ENCODE measurements at places on chromosomes 2 and 18. TPM values are rescaled to one million over a fixed set of nuclear protein-coding genes. Genes with fewer than 3 reads are reported as not detected.

- no peaks in the 10 kb centered on the region for H3K27me3 ChIP-seq
- H3K36me3 ChIP-seq, result peaks cover 4% of the 10 kb centered on the region
- no peak overlapping the region for H3K27ac ChIP-seq
- peaks cover 13% of the 10 kb centered on the region for H3K4me1 ChIP-seq
- no peak overlapping the region for H3K4me3 ChIP-seq
- DNase-seq, result peak; percentile 51
These were observed 72.7 kb upstream of the MGAT4A start for GRCh38 chr2:98803405-98804264.

Gene OTOS
- total RNA-seq, result not detected

DNA sequence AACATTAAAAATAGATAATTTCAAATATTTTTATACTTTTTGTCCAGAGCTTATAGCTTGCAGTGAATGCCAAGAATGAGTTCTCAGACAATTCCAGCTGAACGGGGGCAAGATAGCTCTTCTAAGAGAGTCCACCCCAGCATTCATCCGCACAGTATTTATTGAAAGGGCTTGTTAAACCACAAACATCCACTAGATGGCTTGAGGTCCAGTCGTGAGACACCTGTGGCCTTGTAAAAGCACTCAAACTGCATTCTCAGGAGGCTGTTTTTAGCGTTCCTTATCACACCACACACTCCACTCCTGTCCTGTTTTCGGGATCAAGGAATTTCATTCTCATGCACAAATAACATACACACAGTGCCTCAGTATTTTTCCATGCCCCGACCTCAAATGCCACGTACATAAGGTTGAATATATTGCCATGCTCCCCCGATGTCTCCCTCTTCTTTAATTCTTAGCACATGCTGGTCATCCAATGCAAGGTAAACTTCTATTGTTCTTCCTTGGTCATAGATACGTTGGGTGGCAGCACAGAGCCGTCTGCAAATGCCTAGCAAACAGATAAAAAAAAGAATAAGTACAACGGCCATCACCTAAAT is 47.4 kb downstream of the DNAJC10 start:
- H3K4me3 ChIP-seq, result no peak overlapping the region
- no peaks in the 10 kb centered on the region for H3K27me3 ChIP-seq
- peaks cover 33% of the 10 kb centered on the region for H3K36me3 ChIP-seq

Gene GPR39
- 24.1 TPM for total RNA-seq

- no peaks in the 10 kb centered on the region for H3K27me3 ChIP-seq
- no peak for DNase-seq
- H3K27ac ChIP-seq, result no peak overlapping the region
- peaks cover 6% of the 10 kb centered on the region for H3K36me3 ChIP-seq
These were observed 36.1 kb upstream of the TNFRSF11A start for GRCh38 chr18:62289047-62289446.

DNA sequence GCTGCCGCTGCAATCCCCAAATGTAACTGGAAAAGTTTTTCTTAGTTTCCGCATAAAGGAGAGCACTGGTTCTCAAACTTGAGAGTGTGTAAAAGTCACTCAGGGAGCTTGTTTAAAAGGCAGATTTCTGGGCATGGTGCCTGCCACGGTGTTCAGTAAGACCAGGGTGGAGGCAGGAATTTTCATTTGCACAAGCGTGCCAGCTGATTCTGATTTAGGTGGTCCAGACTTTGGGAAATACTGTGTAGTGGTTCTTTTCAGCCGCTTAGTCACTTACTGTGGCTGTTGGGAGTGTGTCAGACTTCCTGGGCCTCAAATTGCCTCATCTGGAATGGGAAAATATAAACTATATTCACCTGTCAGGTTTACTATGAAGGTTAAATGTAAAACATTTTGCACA is 788 bp downstream of the ARMC9 start:
- H3K4me1 ChIP-seq, result no peaks in the 10 kb centered on the region
- H3K27me3 ChIP-seq, result no peaks in the 10 kb centered on the region
- no peak for DNase-seq
- peaks cover 23% of the 10 kb centered on the region for H3K36me3 ChIP-seq
- peak overlapping the region; percentile 76 for H3K27ac ChIP-seq
- H3K4me3 ChIP-seq, result peak overlapping the region; percentile 90

DNA sequence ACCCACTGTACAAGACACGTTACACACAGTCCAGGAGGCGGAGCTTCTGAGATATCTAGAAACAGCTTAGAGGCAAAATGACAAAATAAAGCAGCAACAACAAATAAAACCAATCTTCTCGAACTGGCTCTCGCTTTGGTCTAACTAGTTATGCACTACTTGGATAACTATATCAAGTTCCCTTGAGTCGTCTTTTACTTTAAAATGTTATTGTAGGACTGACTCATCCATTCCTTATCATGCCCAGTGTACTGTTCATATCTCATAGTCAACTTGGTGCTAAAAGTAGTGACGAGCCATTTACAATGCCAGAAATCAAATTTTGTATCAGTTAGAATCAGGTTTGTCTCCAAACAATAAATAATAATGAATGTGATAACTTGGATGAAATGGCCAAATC is 102.5 kb upstream of the SLC35G4 start:
- H3K4me1 ChIP-seq, result no peaks in the 10 kb centered on the region
- H3K36me3 ChIP-seq, result no peaks in the 10 kb centered on the region
- H3K27ac ChIP-seq, result no peak overlapping the region
- H3K27me3 ChIP-seq, result no peaks in the 10 kb centered on the region

DNA sequence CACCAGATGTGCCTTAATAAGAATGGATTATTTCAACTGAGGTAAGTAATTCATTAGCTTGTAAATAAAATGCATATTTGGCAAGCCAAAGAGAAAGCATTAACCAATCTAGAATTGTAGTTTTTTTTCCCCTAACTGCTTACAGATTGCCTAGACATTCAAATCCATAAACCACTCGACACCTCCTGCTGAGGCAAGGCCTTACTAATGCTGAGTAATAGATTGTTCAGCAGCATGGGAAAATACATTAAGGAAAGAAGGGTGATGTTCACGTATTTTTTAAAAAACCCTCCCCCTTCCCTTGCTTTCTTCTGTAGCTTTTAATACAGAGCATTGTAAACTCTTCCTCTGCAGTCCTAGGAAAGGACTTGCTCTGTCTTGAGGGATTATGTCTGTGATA is 17.0 kb upstream of the LINC00305 start:
- peaks cover 5% of the 10 kb centered on the region for H3K36me3 ChIP-seq
- H3K27ac ChIP-seq, result no peak overlapping the region
- DNase-seq, result no peak
- H3K27me3 ChIP-seq, result no peaks in the 10 kb centered on the region
- H3K4me3 ChIP-seq, result no peak overlapping the region

Gene TMEM247
- total RNA-seq, result not detected

GRCh38 chr2:134389381-134389780 is 135.5 kb downstream of the MGAT5 start:
- no peaks in the 10 kb centered on the region for H3K27me3 ChIP-seq
- H3K4me1 ChIP-seq, result peaks cover 22% of the 10 kb centered on the region
- no peak overlapping the region for H3K27ac ChIP-seq
- H3K36me3 ChIP-seq, result peaks cover 10% of the 10 kb centered on the region

- H3K4me3 ChIP-seq, result no peak overlapping the region
- peaks cover 12% of the 10 kb centered on the region for H3K4me1 ChIP-seq
- DNase-seq, result peak; percentile 84
- no peaks in the 10 kb centered on the region for H3K27me3 ChIP-seq
- H3K27ac ChIP-seq, result peak overlapping the region; percentile 42
- peaks cover 10% of the 10 kb centered on the region for H3K36me3 ChIP-seq
These were observed 38.8 kb downstream of the PPP4R1 start for GRCh38 chr18:9575558-9575957.

DNA sequence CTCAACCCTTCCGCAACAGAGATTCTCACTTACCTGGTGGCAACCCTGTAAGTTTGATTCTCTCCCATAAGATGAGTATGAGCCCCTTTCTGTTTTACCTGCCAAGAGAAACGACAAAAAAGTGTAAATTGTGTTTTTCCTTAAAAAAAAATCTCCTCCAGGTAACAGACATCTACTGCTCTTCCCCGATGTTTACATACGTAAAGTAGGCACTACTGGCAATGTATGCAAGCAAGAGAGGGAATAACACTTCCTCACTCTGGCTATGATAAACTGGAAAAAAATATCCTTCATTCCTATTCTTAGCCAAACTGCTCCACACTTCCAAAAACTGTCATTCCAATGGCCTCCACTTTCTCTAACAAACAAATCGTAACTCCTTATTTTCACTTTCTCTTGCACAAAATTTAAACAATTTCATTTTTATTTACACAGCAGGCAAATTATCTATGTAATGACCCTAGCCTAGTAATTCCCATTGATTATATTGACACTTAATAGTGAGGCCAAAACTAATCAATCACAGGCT is 184.5 kb downstream of the TCF4 start:
- peaks cover 4% of the 10 kb centered on the region for H3K36me3 ChIP-seq
- peaks cover 9% of the 10 kb centered on the region for H3K4me1 ChIP-seq
- peaks cover 30% of the 10 kb centered on the region for H3K27me3 ChIP-seq

Gene COPS7B
- total RNA-seq, result 54.6 TPM

Data from Calu3 (cell line).